Thyroid gland (tissue), 4 donors: ENCODE measurements at places on chromosomes 16 and 17.
A peak's percentile ranks its signal among the peaks of the same experiment; 100 is the strongest.

- no peak for DNase-seq
Observed at GRCh38 chr16:24853830-24854229, 8.1 kb downstream of the SLC5A11 start.

GRCh38 chr17:27391427-27391826 is 64.8 kb upstream of the KSR1 start:
- no peak for DNase-seq

- DNase-seq = no peak
Observed at GRCh38 chr16:88286301-88286923, 96.3 kb upstream of the ZNF469 start.

DNA sequence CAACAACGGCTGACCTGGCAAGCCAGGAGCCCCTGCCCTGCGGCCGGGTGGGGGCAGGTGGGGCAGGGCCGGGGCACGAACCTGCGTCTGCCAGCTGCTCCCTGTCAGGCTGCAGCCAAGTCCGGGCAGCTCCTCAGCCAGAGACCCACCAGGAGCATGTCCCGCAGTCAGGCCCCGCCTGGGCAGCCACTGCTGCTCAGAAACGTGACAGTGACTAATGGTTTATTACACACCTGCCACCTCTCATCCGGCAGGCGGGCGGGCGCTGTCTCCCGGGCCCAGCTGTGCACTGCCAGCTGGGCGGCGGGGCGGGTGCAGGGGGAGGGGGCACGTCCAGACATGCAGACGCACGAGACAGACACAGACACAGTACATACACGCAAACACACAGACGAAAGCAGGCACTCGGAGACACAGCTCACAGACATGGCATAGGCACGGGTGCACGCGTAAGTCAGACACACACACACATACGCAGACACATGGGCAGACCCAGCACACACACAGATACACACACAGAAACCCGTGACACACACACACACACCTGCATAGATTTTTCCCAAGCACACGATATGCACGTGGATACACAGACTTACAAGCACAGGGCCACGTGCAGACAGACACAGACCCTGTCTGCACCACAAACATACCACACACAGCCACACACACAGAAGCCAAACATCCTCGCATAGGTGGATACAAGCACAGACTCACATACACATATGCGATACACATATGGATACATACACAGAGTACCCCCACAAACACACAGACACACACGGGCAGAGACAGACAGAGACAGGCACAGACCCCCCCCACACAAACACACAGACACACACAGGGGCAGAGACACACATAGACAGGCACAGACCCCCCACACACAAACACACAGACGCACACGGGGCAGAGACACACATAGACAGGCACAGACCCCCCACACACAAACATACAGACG is 248.3 kb upstream of the CIBAR2 start:
- no peak for DNase-seq

GRCh38 chr16:11242658-11243057 is 13.3 kb downstream of the SOCS1 start:
- no peak for DNase-seq

GRCh38 chr17:57228911-57229310 is 27.4 kb upstream of the MSI2 start:
- no peak for DNase-seq

GRCh38 chr17:27760069-27760885 is 40.1 kb downstream of the NOS2 start:
- peak; percentile 61 for DNase-seq

GRCh38 chr17:19717411-19717908 is 1.1 kb upstream of the SLC47A2 start:
- peak; percentile 70 for DNase-seq

- DNase-seq = no peak
Observed at GRCh38 chr17:59389066-59389465, 57.6 kb downstream of the YPEL2 start.

GRCh38 chr17:57834146-57834741 is 15.6 kb downstream of the MRPS23 start:
- peak; percentile 96 for DNase-seq

DNA sequence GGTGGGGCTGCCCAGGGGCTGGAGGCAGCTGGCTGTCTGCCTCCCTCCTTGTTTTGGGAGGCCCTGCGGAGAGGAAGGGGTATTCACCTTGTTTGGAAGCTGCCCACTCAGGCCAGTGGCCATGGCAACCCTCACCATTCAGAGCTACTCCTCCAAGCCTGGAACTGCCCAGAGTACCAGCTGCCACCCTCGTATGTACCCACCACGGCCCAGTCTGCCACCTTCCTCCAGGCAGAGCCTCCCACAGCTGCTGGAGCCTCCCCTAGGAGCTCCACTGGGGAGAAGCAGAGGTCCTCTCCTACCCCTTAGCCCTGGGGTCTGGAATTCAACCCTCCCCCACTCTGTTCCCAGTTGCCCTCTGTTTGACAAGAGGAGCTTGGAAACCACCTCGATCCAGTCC is 90.7 kb downstream of the AXIN2 start:
- DNase-seq = no peak

GRCh38 chr17:28897769-28898526 is 415 bp upstream of the FLOT2 start:
- DNase-seq = no peak

DNA sequence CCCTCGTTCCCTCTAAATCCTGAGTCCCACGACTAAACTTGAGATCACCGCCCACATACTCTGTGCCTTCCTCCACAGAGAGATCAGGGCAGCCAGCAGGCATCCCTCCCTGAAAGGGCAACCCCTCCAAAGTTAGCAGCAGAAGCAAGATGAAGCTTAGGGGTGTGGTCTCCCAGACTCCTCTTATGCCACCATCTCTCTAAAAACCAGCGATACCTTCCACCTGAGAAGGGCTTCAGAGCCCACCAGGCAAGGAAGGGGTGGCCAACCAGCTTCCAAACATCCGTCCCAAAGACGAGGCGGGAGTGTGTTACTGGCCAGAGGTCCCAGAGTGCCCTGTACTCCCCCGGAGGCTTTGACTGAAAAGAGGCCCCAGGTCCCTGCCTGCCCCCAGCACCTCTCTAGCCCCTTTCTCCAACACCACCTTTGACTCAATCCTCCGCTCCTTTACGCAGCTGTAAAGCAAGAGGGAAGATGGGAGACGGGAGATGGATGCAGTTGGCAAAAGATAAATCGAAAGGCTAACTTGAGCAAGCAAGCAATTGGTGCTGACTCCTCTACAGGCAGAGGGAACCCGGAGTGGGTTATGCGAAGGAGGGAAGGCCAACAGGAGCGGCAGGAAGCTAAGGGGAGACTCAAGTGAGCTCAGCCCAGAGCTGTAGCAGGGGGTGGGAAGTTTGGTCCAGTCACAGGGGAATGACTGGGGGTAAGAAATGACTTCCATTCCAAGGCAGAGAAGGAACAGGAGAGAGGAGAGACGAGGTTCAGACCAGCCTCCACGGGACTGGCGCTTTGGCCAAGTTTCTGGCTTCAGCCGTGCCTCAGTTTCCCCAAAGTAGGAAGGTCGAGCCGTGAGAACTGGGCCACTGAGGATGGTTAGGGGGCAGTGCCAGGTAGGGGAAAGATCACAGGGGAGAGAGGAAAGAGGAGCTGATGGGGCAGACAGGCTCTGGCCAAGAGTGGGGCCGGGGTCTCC is 1.0 kb downstream of the ST3GAL2 start:
- no peak for DNase-seq

DNA sequence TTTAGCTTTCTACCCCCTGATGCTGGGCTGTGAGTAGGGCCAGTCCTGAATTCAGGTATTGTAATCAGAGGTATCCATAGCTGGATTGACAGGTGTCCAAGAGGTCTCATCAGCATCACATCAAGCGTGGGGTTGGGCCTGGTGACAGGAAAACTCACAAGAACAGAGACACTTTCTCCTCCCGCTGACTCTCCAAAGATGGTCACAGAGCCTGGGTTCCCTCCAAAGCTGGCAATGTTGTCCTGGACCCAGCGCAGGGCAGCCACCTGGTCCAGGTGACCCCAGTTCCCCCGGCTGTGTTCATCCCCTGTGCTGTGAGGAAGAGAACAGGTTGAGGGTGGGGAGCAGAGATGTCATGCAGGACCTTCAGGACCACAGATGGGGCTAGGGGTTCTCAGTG is 11.7 kb downstream of the CES1 start:
- no peak for DNase-seq

- peak; percentile 91 for DNase-seq
Observed at GRCh38 chr17:3865176-3865575, 19.1 kb upstream of the NCBP3 start.

- DNase-seq = no peak
Observed at GRCh38 chr16:47431960-47432359, 28.9 kb downstream of the ITFG1 start.

DNA sequence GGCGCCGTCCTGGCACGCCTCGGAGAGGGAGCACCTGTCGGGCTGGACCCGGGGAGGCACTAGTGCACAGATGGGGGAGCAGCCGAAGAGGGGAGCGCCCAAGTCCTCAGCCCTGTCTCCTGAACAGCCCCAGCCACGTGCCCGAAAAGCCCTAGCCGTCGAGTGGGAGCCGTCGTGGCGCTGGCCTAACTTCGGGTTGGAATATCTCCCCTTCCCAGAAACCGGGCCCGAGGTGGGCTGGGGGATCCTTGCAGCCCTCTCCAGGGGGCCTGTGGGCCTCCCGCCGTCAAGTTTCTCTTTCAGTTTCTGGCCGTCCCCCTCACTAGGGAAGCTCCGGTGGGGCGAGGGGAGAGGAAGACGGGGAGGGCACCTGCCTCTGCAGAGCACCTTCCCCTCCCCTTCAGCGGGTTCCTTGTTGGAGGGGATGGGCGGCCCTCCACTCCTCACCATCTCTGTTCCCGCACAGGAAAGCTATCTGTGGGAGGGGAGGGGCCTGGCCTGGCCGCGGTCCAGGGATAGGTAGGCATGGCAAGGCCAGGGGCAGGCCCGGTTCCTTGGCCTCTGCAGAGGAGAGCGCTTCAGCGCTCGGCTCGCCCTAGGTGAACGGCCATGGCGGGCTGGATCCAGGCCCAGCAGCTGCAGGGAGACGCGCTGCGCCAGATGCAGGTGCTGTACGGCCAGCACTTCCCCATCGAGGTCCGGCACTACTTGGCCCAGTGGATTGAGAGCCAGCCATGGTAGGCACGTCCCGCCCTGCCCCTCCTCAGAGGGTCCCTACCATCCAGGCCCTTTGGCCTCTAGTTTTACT is 709 bp downstream of the STAT5A start:
- DNase-seq = peak; percentile 61

GRCh38 chr17:61331178-61331577 is 68.5 kb upstream of the TBX2 start:
- DNase-seq = peak; percentile 22

DNA sequence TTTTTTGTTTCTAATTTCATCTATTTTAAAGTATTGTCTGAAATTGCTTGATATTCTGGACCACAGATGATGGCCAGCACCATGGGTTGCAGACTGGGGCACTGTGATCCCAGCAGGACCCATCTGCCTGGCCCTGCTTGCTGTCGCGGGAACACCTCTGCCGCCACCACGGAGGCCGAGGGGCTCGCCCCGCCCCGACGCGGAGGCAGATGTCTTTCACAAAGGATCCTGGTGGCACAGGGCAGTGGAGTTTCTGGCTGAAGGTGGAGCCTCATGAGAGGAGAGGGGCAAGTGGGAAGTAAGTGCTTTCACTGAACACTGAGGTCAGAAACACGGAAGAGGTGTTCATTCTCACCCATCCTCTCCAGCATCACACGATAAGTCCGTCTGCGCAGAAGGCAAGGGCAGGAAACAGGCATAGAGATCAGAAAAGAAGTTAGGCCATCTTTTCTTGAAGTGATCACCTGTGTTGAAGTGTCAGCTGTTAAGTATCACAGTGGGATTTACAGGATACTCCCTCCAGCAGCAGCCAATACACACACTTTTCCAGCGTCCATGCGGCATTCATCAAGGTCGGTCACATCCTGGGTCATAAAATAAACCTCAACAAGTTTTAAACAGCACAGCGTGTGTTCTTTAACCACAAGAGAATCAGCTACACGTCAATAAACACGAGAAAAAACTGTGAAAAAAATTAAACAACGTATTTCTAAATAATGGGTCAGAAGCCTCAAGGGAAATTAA is 194.5 kb downstream of the RPTOR start:
- DNase-seq = no peak

DNA sequence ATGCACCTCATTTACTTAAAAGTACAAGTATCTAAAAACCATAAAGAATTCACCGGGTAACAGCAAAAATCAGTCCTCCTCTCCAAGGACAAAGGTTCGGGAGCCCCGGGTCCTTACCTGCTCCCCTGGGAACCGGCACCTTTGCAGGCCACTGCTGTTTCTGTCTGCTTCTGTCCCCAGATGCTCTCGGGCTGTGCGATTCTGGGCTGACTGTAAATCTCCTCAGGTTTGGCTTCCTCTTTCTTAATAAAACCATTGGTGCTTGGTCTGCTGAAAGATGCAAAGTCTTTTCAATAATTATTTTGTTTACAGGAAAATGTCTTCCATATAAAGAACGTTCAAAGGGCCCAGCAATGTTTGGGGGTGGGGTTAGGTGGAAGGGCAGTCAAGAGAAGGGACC is 63.9 kb downstream of the MARCHF10 start:
- no peak for DNase-seq

DNA sequence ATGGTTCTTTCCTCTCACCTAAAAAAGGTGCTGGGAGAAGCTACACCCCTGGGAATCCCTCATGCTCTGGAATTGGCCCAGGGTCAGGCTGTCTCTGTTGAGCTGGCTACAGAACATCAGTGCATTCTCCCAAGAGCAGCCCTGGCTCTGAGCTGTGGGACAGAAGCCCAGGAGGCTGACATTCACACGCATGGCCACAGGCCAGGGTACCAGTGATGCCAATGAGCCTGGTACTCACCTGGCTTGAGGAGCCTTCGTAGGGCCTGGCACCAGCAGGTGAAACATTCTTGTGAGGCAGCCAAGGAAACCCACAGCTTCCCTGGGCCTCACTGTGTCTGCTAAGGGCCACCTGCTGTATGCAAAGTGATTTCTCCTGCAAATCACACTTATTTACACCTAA is 121.7 kb upstream of the CCL2 start:
- DNase-seq = peak; percentile 78
